Dorsolateral prefrontal cortex (tissue), 122 donors: ENCODE measurements at places on chromosomes 5 and 9.

DNA sequence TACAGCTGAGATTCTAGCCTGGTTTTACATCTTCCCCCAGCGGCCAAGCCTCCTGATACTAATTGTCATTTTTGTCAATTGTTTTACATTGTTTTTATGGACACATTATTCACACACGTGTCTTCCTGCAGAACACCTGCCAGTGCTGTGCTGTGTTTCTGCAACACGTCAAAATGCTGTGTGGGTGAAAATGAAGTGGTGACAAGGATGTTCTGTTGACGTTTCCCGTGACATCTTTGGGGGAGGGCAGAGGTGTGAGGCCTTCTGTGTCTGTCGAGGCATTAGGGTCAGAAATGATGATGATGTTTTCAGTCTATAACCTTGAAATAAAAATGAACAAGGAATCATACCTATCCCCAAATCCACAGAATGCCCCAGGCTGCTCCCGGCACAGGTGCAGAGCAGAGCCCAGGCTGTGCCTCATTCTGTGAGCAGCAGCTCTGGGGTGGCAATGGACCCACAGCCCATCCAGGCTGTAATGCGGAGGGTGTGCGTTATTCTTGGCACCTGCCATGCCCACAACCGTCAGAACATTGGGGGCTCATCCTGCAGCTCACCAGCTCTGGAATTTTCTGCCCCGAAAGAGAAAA lies 23.6 kb upstream of the CEP72 start:
- DNase-seq = no peak

DNA sequence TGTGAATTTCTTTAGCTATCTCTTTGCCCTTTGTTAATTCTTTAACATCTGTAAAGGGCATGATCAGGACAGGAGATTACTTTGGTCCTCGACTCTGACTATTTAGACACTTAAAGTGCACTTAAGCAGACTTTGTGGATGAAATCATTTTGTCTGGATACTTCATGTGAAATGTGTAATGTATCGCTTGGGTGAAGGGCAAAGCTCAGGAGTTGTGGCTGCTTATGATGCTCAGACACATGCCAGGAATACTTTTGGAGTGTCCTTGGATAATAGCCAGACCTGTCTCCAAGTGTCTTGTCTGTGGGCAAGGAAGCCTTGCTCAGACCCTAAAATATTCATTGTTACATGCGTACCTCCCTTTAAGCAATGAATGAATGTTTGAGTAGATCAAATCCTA lies 87.8 kb downstream of the RAI14 start:
- no peak for DNase-seq

DNA sequence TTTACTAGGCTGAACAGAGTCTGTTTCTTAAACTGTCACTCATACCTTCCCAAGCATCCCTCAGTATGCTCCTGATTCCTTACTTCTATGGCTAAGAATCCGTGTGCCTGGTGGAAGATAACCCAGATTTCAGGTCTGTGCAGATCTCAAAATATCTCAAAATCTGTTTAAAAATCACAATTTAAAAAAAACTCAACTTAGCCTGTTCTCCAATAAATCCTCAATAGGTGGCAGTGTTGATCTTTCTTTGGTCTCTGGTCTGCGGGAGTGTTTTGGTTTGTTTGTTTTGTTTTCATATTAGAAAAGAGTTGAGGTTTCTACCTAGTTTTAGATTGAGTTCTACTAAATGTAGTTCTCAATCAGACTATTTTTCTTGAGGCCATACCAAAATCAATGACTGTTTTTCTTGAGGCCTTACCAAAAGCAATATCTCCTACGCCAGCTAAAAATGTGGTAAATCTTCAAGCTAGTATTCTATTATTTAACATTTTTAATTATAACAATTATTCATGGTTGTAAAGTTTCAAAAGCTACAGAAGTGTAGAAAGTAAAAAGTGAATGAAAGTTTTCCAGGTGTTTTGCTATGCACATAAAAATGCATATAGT lies 57.9 kb downstream of the TGFBR1 start:
- no peak for DNase-seq

DNA sequence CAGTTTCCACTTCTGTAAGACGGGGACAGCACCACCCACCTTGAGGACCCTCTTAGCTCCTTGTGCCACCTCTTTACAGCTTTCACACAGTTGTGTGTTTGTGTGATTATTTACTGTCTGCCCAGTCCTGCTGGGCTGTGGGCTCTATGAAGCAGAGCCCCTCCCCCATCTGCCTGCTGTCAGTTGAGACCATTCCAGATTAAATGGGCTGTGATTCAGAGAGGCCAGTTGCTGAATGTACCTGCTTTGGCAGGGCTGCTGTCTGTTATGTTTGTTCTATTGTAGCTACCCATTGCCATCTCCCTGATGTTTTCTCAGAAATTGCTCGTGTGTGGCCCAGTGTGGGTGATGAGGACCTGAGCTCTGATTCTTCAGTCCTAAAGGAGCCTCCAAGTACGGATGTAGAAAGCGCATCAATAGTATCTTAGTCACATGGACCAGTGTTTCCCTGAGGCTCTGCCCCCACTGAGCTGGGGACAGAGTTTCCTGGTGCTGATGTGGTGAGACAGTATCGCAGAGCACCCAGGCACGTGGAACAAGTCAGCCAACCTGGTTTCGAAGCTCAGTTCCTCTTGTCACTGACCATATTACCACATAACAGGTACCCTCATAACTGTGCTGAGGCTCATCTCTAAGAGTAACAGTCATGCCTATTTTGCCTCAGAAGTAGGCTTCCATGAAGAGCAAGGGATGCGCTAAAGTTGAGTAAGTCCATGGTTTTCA lies 3.7 kb downstream of the ANGPTL2 start:
- peak; percentile 67 for DNase-seq

DNA sequence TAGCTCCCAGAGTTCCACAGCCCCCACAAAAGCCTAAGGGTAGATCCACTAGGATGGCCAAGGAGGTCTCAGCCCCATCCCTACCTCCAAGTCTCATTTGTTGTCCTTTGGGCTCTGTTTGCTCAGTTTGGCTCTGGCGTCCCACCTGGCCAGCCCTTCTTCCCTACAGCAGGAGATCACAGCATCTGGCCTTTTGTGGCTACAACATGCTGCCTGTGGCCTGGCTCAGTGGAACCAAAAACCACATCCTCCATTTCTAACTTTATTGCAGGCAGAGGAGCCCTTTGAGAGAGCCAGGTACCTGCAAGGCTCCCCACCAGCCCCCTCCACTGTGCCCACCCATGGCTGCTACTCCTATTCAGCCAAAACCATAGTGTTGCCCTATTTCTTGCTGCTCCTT lies 11.4 kb downstream of the JADE2 start:
- no peak for DNase-seq

GRCh38 chr9:96232539-96233241 lies 69.3 kb downstream of the HSD17B3 start:
- DNase-seq = no peak

- DNase-seq = no peak
Measured at GRCh38 chr5:44048276-44048984, 340.8 kb downstream of the FGF10 start.

DNA sequence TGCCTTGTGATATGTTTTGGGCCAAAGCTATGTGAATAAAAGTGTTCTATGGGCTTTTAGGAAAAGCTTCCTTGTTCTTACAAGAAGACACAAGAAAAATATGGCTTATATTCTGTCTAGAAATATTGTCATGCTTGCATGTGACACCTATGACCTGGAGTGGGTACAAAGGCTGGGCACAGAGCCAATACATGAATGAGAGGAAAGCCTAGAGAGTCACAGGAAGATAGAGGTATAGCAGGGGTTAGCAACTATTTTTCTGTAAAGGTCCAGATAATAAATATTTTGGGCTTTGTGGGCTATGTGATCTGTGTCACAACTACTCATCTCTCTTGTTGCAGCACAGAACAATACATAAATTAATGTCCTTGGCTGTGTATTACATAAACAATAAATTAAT lies 196.6 kb upstream of the CD180 start:
- DNase-seq = no peak

DNA sequence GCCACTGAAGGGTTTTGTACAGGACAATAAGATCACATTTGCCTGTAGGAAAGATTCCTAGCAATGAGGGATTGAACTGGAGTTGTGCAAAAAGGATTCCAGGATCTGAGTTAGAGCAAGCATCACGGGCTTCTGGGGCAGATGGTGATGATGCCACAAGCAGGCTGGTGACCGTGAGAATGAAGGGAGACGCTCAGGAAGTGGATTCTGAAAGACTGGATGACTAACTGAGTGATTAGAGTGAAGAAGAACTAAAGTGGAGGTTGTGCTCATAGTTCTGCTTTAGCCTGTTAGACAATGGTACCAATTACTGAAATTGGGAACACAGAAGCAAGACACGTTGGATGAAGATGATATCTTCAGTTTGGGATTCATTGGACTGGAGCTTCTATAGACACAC lies 168.2 kb downstream of the CD180 start:
- no peak for DNase-seq

- DNase-seq = no peak
Measured at GRCh38 chr5:158777647-158778350, 321.9 kb downstream of the EBF1 start.

DNA sequence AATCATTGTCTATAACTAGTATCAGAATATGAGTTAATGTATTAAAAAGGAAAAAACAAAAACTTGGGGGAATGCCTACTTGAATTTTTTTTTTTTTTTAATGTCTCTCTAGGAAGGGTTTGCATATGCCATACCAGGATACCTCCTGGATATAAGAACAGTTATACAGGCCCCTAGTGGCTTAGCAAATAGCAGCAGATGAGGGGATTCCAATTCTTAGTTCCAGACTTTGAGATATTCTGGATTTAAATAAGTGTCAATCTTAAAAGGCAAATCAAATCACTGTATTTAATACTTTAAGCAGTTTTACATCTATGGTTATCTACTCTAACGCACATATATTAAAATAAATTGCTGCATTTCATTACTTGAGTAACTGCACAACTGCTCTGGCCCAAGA lies 1055.5 kb upstream of the DMAC1 start:
- DNase-seq = no peak

DNA sequence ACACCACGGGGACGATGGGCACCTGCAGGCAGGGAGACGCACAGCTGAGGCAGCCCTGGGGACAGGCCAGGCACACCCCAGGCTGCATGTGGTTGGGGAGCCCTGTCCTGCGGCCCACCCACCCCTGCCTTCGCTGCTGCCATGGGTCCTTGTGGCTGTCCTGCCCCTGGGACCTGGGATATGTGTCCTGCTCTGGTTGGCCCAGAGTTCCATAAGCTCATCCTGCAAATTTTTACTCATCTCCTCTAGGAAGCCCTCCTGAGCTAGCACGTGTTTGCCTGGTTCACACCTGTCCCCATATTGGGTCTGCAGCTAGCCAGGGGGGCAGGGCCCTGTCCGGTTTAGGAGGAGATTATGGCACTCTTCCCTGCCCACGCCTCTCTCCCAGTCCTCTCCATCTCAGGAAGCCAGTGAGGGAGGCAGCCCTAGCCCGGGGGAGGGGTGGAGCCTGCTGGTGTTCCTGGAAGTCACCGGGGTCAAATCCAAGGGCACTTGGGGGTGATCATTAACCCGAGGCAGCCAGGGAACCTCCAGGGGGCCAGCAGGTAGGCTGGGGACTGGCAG lies 12.2 kb downstream of the EGFL7 start:
- no peak for DNase-seq

DNA sequence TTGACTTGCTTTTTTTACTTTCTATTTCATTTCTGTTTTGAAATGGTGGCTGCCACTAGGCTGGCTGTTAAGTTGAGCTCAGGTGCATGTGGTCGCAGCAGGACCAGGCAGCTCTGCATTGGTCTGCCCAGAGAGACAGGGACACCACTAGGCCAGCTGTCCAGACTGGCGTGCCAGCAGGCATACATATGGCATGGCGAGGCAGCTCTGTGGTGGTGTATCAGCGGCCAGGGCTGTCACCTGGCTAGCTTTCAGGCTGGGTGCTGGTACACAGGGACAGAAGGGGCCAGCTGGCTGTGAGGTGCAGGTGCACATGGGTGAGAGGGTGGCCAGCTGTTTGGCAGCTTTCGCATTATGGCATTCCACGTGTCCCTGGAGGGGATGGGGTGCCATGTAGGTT lies 654.0 kb upstream of the ACO1 start:
- DNase-seq = no peak

DNA sequence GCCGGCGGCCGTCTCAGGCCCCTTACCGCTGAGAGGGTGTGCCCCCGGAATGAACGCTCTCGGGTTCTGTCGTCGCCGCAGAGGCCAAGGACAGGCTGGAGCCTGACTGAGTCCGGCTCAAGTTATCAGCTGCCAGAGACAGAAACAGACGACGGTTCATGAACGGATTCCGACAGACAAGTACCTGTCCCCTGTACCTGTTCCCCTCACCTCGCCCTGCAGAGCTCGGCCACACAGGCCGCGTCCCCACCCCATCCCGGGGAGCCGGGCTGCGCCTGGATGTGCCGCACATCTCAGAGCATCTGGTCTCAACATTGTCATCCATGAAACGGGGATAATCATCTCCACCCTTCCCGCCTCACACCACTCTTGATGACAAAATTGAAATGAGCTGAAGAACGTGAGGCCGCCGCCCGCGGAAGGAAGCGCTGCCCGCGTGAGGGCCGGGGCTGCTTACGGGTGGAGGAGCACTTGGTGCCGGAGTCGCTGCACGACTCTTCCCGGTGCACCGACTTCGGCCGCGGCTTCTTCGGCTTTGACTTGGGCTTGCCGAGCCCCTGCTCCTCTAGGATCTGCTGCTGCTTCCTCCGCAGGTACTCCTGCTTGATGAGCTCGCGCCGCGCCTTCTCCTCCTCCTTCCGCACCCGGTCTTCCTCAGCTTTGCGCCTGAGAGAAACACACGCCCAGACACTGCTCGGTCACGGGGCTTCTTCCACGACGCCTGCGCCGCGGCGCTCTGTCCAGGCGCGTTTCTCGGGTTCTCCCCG lies 89.2 kb downstream of the CAMSAP1 start:
- DNase-seq = no peak

DNA sequence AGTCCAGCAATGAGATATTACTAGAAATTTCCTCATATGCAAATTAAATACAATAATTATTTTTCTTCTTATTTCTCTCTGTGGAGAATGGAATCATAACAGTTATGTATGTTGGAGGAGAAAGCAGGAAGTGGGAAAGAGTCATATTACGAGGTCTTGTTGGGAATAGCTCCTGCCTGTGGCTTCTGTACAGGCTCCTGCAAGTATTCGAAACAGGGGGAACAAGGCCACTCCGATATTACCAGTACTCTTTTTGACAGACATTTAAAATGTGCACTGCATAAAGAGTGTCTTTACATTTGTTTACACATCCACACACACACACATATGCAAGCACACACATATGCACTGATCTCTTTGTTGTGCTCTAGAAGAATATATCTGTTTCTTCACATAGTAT lies 812.0 kb upstream of the ZNF608 start:
- DNase-seq = no peak

- DNase-seq = no peak
Measured at GRCh38 chr5:61386045-61386800, 54.2 kb downstream of the ZSWIM6 start.

- DNase-seq = no peak
Measured at GRCh38 chr9:131567910-131568309, 22.6 kb downstream of the PRRT1B start.

DNA sequence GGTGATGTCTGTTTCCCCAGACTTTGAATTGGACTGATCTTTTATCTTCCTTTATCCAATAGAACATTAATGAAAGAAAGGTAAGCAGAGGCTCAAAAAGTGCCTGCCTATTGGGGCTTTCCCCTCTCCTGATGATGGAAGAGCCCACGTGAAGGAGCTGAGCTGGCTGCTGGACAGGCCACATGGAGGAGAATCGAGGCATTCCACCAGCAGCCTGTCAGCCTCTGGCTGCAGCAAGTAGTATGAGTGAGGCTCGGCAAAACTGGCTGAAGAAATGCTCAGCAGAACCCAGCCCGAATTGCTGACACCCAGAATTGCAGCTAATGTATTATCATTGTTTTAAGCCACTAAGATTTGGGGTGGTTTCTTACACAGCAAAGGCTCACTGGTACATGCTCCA lies 66.5 kb upstream of the STC2 start:
- no peak for DNase-seq

- no peak for DNase-seq
Measured at GRCh38 chr5:141351591-141351990, 1.7 kb downstream of the PCDHGB1 start.
